Naive thymus-derived CD4-positive, alpha-beta T cell (primary cell): ENCODE measurements at places on chromosomes 6 and 20. TPM values are rescaled to one million over a fixed set of nuclear protein-coding genes. Genes with fewer than 3 reads are reported as not detected.

The BPIFB1 gene
- polyA plus RNA-seq = not detected

The TLDC2 gene
- 0.37 TPM for polyA plus RNA-seq

The IYD gene
- not detected for polyA plus RNA-seq

The RSPH4A gene
- not detected for polyA plus RNA-seq

The RBCK1 gene
- 98.1 TPM for polyA plus RNA-seq

The ATP6V1G2 gene
- polyA plus RNA-seq = 0.38 TPM

The MYLK4 gene
- not detected for polyA plus RNA-seq

The MYH7B gene
- not detected for polyA plus RNA-seq

The ZDHHC14 gene
- polyA plus RNA-seq = 0.13 TPM

The DEFB115 gene
- not detected for polyA plus RNA-seq

The UNC5CL gene
- 0.98 TPM for polyA plus RNA-seq

The OPRM1 gene
- polyA plus RNA-seq = not detected

The OR12D3 gene
- polyA plus RNA-seq = not detected

The MLN gene
- polyA plus RNA-seq = not detected

The ADTRP gene
- 64.6 TPM for polyA plus RNA-seq

The PHACTR3 gene
- not detected for polyA plus RNA-seq

The FAM135A gene
- 2.8 TPM for polyA plus RNA-seq

The ABHD16B gene
- polyA plus RNA-seq = 1.1 TPM

The CRISP2 gene
- polyA plus RNA-seq = not detected

The CALHM5 gene
- not detected for polyA plus RNA-seq

The COL10A1 gene
- polyA plus RNA-seq = 0.33 TPM

The GLO1 gene
- polyA plus RNA-seq = 97.3 TPM

The NKAIN4 gene
- polyA plus RNA-seq = not detected

The CRNKL1 gene
- 9.1 TPM for polyA plus RNA-seq

The STK38 gene
- 123 TPM for polyA plus RNA-seq

The CST5 gene
- polyA plus RNA-seq = not detected

The HCRTR2 gene
- not detected for polyA plus RNA-seq

The MAPK14 gene
- 59.6 TPM for polyA plus RNA-seq

The ATG5 gene
- polyA plus RNA-seq = 31.5 TPM

The SMLR1 gene
- polyA plus RNA-seq = not detected

The MYT1 gene
- not detected for polyA plus RNA-seq

The TRIM31 gene
- polyA plus RNA-seq = not detected

The GINS1 gene
- 1.1 TPM for polyA plus RNA-seq

The MCCD1 gene
- polyA plus RNA-seq = not detected

The ERVFRD-1 gene
- 0.33 TPM for polyA plus RNA-seq

The TMEM74B gene
- polyA plus RNA-seq = 0.18 TPM

The TNFAIP3 gene
- polyA plus RNA-seq = 90.5 TPM

The MEA1 gene
- 72.3 TPM for polyA plus RNA-seq

The CTNNBL1 gene
- polyA plus RNA-seq = 84.0 TPM

The PEX6 gene
- 21.2 TPM for polyA plus RNA-seq

The TPD52L1 gene
- 0.67 TPM for polyA plus RNA-seq

The SRSF12 gene
- polyA plus RNA-seq = 0.05 TPM

The TNFRSF21 gene
- not detected for polyA plus RNA-seq

The SUMO4 gene
- 0.36 TPM for polyA plus RNA-seq

The TCP11 gene
- not detected for polyA plus RNA-seq

The PRPH2 gene
- polyA plus RNA-seq = 0.14 TPM
